ENCODE measurements at places on chromosomes 11 and 22. TPM values are rescaled to one million over a fixed set of nuclear protein-coding genes. Genes with fewer than 3 reads are reported as not detected.

Gene MYO18B
- total RNA-seq = 0.06 TPM

Gene FOLR2
- total RNA-seq = 20.9 TPM

Gene PATE4
- not detected for total RNA-seq

Gene CST6
- 20.3 TPM for total RNA-seq

Gene OR52I1
- not detected for total RNA-seq

Gene OLFML1
- 28.8 TPM for total RNA-seq

Gene GRIK4
- 0.76 TPM for total RNA-seq

Gene PNPLA5
- not detected for total RNA-seq

Gene C22orf42
- not detected for total RNA-seq

Gene OR5P2
- 2.3 TPM for total RNA-seq

DNA sequence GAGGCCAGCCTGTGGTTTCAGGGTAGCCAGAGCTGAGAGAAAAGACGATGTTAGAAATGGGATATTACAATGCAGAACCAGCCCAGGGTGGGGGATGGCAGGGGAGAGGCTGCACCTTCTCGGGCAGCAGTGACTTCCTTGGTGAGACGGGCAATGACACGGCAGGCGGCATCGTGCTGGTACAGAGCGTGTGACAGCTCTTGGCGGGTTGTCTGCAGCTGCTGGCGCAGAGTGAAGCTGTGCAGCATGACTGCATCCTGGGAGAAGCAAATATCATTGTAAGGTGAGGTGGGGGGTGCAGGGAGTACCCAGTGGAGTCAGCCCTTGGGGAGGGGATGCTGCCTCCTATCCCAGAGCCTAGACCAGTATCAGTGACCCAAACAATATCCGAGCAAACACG is 3.8 kb downstream of the PRPF19 start:
- H3K36me3 ChIP-seq = peaks cover 62% of the 10 kb centered on the region
- H3K4me3 ChIP-seq = no peak overlapping the region
- H3K27me3 ChIP-seq = no peaks in the 10 kb centered on the region
- no peak overlapping the region for H3K27ac ChIP-seq
- DNase-seq = no peak

DNA sequence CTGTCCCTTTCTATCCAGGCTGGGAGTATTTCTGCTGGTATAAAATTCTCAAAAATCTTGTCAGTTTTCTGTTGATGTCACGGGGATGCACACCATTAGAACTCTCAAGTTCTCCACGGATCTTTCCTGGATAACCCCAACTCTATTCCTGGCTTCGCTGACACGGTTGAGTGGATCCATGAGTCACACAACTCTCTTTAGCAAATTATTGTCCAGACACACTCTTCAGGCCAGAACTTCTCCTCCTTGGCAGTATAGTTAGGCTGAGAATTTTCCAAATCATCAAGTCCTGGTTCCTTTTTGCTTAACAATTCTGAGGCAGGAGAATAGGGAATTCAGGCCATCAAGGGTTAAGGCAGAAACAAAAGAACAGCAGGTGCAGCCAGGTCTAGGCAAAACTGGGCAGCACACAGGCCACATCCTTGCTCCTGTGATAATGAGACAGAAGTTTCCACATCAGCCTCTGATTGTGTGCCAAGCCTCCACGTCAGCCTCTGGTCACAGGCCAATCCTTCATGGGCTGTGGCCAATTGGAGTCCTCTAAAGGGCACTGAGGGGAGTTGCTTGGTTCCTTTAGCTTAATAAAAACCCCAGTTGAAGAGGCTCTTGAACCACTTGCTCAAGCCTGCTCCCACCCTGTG is 5.7 kb upstream of the ACAT1 start:
- no peaks in the 10 kb centered on the region for H3K27me3 ChIP-seq
- DNase-seq = no peak
- peak overlapping the region; percentile 7 for H3K27ac ChIP-seq
- peaks cover 5% of the 10 kb centered on the region for H3K4me1 ChIP-seq
- H3K4me3 ChIP-seq = no peak overlapping the region
- H3K36me3 ChIP-seq = no peaks in the 10 kb centered on the region

DNA sequence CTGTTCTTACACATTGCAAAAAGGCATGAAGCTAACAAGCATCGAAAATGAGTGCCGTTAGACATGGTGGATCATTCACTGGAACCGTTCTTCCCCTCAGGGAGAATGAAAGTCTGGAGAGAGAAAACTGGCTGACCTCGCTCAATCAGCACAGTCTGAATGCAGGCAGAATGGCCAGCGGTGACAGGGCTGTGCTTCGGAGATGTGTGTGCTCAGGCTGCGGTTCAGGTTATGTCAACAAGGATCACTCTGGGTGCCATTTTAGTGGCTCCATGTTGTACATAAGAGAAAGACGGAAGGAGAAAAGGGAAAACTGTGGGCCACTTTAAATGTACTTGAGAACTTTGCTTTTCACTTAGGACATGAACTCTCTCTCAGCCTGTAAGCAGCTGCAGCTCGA is 749.8 kb upstream of the ARHGAP42 start:
- DNase-seq = no peak
- no peaks in the 10 kb centered on the region for H3K36me3 ChIP-seq
- no peak overlapping the region for H3K4me3 ChIP-seq
- H3K27ac ChIP-seq = no peak overlapping the region
- no peaks in the 10 kb centered on the region for H3K27me3 ChIP-seq
- no peaks in the 10 kb centered on the region for H3K4me1 ChIP-seq

GRCh38 chr11:75244052-75244814 is 3.7 kb downstream of the TPBGL start:
- peaks cover 23% of the 10 kb centered on the region for H3K4me1 ChIP-seq
- no peak overlapping the region for H3K27ac ChIP-seq
- peaks cover 62% of the 10 kb centered on the region for H3K27me3 ChIP-seq

DNA sequence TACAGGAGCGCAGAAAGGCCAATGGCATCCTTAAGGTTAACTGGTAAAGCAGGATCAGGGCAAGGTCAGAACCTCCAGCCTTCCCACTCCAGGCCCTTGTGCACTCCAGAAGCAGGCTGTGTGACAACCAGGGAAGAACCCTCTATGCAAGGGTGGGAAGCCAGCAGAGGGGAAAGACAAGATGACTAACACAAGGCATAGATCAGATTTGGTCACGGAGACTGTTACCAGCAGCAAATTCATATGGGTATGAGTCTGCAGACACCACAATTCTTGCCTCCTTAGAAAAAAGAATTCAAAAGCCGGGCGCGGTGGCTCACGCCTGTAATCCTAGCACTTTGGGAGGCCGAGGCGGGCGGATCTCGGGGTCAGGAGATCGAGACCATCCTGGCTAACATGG is 39.8 kb upstream of the MTNR1B start:
- H3K27me3 ChIP-seq = no peaks in the 10 kb centered on the region
- no peak for DNase-seq
- H3K36me3 ChIP-seq = no peaks in the 10 kb centered on the region
- H3K4me3 ChIP-seq = no peak overlapping the region

- no peaks in the 10 kb centered on the region for H3K27me3 ChIP-seq
- H3K36me3 ChIP-seq = no peaks in the 10 kb centered on the region
- DNase-seq = no peak
- H3K27ac ChIP-seq = no peak overlapping the region
- no peak overlapping the region for H3K4me3 ChIP-seq
These were observed 21.1 kb upstream of the IGLL5 start for GRCh38 chr22:22866381-22867111.

DNA sequence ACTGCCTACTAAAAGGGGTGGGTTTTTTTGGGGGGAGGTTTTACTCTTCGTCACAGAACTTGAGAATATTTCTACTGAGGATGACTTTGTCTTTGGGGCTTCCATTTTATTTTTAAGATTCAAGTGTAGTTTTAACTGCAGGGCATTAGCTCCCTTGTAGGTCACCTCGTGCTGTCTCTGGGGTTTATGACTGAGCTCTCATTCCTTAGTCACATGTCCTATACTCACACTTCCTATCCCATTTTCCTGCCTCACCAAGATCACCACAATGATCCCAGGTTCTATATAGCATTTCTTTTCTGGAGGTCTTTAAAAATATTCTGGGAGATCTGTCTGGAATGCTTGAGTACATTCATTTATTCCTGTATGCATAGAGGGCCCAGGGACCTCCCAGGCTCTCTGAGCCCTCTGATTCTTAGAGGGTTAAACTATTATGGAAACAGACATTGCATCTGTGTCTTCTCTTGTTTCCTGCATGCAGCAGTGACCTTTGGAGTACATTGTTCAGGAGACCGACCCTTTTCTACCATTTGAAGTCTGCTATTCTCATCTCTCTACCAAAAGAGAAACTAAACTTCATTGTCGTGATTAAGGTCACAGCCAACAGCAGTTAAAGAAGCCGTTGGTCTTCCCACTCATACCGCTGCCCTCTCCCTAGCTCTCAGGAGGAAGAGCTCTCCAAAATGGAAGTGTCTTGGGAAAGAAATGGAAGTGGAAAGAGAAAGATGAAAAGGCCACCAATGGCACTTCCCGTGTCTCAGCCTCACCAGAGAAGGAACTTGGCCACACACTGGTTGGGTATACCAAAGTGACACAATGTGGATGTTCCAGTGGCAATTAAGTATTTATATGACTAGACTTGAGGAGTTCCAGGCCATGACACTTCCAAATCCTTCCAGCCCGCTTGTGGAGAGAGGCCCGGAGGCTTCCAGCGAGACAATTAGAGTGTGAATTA is 77.5 kb downstream of the ZBTB16 start:
- no peak for DNase-seq
- peaks cover 100% of the 10 kb centered on the region for H3K4me1 ChIP-seq
- no peaks in the 10 kb centered on the region for H3K27me3 ChIP-seq
- H3K36me3 ChIP-seq = peaks cover 5% of the 10 kb centered on the region
- no peak overlapping the region for H3K4me3 ChIP-seq

DNA sequence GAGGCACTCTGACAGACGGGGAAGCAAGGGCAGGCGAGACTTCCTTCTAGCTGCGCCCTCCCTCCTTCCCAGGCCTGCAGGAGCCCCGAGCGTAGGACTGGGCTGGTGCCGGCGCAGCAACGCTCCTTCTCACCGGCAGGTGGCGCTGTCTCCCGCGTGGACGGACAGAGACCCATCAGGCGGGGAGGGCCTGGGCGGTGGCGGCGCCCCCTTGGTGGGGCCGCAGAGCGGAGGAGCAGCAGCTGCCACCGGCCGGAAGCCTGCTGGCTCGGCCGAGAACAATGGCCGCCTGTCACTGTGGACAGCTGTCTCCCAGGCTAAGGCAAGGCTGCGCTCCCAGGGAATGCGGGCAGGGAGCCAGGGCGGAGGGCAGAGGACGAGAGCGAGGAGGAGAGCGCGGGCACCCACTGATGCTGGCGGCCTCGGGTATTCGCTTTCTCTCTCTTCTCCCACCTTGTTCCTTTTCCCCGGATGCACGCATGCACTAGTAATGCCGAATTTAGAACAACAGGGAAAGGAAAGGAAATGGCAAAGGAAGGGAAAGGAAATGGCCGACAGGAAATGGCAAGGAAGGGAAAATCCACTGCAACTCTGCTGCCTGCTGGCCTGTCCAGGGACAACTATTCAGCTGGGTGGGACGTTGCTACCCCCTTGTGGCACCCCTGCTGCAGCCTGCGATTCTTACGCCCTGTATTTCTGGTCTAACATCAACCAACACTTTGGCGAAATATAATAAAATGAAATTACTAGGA is 14.4 kb downstream of the PPM1F start:
- no peaks in the 10 kb centered on the region for H3K27me3 ChIP-seq
- H3K36me3 ChIP-seq = peaks cover 30% of the 10 kb centered on the region
- peak overlapping the region; percentile 96 for H3K27ac ChIP-seq
- H3K4me3 ChIP-seq = peak overlapping the region; percentile 45

- no peaks in the 10 kb centered on the region for H3K36me3 ChIP-seq
- no peaks in the 10 kb centered on the region for H3K4me1 ChIP-seq
- H3K27me3 ChIP-seq = no peaks in the 10 kb centered on the region
- no peak overlapping the region for H3K4me3 ChIP-seq
These were observed 1.0 kb downstream of the DNHD1 start for GRCh38 chr11:6498121-6498520.

DNA sequence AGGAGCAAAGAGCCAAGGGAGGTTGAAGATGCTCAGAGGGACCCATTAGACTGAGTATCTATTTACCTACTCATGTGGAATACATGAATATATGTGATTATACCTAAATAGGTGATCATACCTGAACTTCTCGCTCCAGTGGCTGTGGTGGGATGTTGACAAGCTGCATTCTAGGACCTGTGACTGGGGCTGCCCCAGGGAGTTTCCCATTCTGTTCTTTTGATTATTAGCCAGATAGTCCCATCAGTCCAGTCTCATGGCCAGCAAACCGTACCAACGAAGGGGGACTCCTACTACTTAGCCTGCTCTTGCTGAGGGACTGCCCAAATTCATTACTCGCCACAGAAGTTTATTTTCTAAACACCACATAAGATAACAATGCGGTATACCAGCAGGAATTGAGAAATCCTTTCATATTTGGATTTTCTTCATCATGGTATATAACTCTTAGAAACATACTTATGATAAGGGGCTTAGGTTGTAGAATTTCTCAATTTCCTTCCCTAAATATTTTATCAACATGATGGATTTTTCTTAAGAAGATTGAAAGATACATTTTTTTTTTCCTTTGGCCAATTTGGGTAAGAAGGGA is 273.9 kb downstream of the NTM start:
- no peaks in the 10 kb centered on the region for H3K27me3 ChIP-seq
- no peak for DNase-seq
- H3K27ac ChIP-seq = no peak overlapping the region
- H3K4me1 ChIP-seq = no peaks in the 10 kb centered on the region
- no peak overlapping the region for H3K4me3 ChIP-seq

- no peaks in the 10 kb centered on the region for H3K27me3 ChIP-seq
- H3K36me3 ChIP-seq = no peaks in the 10 kb centered on the region
- DNase-seq = no peak
- no peaks in the 10 kb centered on the region for H3K4me1 ChIP-seq
These were observed 35.4 kb upstream of the ANO5 start for GRCh38 chr11:22157531-22157930.

DNA sequence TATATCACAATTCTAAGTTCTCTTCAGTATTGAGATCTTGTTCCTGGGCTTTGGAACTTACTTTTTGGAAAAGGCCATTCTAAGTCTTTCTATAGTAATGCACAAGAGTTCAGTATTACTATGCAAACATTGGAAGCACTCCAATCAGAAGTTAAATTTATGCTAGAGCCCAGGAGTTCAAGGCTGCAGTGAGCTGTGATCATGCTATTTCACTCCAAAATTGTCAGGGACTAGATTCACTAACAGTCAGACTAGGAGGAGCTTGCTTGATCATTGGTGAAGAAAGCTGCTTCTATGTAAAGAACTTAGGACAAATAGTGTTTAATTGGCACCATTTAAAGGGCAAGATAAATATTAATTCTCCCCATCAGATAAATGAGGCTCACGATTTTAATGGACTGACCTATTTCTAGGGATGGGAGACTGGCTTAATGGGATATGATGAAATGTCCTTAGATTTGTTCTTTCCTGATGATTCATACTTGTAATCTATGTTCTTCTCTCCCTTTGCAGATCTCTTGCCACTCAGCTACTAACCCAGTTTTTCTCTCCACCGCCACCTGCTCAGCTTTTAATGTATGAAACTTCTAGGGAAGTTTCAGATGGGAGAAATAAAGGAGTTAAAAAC is 32.6 kb upstream of the TMEM123 start:
- H3K4me1 ChIP-seq = no peaks in the 10 kb centered on the region
- DNase-seq = no peak
- no peaks in the 10 kb centered on the region for H3K27me3 ChIP-seq
- H3K27ac ChIP-seq = no peak overlapping the region
- no peaks in the 10 kb centered on the region for H3K36me3 ChIP-seq

Measured in left lung (tissue), 14 donors.